ENCODE measurements at places on chromosomes 5 and 9. TPM values are rescaled to one million over a fixed set of nuclear protein-coding genes. Genes with fewer than 3 reads are reported as not detected.

GRCh38 chr9:27442464-27442863 is 81.6 kb upstream of the IFNK start:
- DNase-seq = no peak
- no peaks in the 10 kb centered on the region for H3K36me3 ChIP-seq
- peaks cover 16% of the 10 kb centered on the region for H3K4me1 ChIP-seq
- no peak overlapping the region for H3K4me3 ChIP-seq
- no peak overlapping the region for H3K27ac ChIP-seq

DNA sequence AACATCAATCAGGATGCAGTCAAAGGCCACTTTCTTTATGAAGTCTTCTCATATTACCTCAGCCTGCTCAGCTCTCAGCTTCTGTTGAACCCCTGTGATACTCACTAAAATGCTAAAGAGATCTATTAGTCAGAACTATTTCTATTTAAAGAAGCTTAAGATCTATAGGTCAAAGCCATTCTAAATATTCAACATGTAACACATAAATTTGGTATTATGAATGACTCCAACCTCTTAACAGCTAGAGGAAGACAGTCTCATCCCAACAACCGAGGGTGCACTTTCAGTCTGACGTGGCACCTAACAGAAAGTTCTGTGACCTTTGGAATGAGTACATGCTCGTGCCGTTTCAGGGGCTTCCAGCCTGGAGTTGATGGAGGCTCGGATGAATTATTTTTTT is 301.5 kb upstream of the VLDLR start:
- H3K36me3 ChIP-seq = no peaks in the 10 kb centered on the region
- no peaks in the 10 kb centered on the region for H3K4me1 ChIP-seq
- H3K4me3 ChIP-seq = no peak overlapping the region
- no peaks in the 10 kb centered on the region for H3K27me3 ChIP-seq
- no peak overlapping the region for H3K27ac ChIP-seq

The RPS14 gene
- 1,858 TPM for total RNA-seq

DNA sequence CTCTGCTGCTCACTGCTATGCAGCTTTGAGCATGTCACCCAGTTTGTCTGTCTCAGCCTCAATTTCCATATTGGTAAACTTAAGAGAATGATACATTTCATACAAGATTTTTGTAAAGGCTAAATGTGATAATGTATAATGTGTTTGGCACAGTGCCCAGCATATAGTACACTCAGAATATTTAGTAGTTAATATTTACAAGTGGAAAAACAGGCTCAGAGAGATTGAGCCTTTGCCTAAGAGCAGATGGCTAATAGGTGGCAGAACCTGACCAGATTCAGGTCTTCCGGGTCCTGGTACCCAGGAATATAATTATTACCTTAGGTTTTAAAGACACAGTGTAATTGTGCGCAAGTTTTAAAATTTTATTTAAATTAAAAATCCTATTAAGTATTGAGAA is 46.8 kb upstream of the KIAA1958 start:
- H3K4me1 ChIP-seq = no peaks in the 10 kb centered on the region
- DNase-seq = peak; percentile 72
- no peak overlapping the region for H3K4me3 ChIP-seq
- H3K36me3 ChIP-seq = peaks cover 32% of the 10 kb centered on the region
